ENCODE measurements at places on chromosomes 3 and 15.

DNA sequence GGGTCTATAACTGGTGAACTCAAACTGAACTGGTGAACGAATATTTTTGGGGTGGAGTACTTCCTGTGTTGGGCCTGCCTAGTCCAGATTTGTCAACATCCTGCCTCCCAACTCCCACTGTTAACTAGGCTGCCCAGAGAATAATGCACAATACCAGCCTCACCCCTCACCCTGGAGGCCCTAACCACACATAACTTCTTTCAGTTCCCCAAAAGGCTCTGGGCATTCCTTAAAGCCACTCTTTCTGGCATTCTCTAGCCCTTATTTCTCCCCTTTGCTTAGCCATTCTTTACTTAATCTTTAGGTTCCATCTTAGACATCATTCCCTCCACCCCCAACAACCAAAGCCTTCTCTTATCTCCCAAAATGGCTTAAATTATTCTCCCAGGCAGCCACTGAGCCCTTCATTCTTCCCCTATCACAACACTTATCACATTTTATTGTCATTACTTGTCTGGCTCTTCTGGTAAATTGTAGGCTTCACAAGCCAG, 9.1 kb upstream of the SEC11A start:
- no peak for DNase-seq

DNA sequence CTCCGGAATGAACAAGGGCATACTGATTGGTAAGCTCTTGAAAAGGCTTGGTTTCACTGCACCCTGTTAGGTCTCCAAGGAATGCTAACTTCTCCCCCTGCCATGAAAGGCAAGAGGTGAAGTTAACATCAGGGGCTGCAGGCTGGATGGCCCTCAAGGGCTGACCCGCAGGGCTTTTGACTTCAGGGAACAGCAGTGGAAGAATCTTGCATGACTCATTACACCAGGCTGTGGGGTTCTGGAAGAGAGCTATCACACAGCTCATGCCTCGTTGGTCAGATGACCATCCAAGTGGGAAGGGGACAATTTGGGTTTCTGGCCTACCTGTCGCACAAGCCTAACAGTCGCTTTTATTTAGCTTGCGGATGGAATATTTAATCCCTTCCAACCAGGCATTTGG, 23.6 kb upstream of the ATG7 start:
- no peak for DNase-seq

GRCh38 chr3:181824961-181825360, 113.2 kb downstream of the SOX2 start:
- no peak for DNase-seq

- no peak for DNase-seq
These were observed 4.3 kb downstream of the FYCO1 start for GRCh38 chr3:45991341-45991740.

GRCh38 chr3:46105306-46105919, 78.1 kb upstream of the XCR1 start:
- DNase-seq, result no peak

DNA sequence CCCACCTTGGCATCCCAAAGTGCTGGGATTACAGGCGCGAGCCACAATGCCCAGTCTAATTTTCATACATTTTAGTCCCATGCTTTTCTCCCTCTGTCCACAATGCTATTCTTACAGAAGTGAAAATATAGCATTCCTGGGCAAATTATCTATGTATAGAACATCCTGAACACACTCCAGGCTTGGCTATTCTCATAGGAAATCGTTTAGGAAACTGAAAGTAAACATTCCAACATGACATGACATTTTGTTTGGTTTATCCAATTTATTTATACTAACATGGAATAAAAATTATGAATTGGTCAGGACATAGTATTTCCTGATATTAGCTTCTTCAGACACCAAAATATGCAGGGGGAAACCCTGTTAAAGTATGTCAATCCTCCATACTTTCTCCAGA, 52.6 kb downstream of the SYNM start:
- DNase-seq, result no peak

DNA sequence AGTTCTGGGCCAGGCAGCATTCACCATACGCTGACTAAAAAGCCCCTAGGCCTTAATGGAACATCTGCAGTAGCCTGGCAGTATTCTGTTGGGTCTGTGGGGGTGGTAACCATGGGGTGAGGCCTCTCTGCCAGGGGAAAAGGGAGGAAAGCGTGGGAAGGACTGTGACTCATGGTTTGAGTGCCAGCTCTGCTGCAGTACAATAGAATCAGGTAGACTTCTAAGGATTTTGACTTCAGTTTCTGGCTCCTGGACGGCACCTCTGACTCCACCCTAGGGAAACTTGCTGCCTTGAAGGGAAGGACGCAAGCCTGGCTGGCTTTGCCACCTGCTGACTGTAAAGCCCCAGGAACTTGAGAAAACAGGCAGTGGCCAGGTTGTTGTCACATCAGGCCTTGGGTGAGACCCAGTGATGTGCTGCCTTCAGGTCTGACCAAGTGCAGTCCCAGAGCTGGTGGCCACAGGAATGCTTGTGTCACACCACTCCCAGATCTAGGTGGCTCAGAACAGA, 148.6 kb downstream of the SUCNR1 start:
- DNase-seq, result no peak

- peak; percentile 8 for DNase-seq
These were observed 83.0 kb downstream of the CRYGS start for GRCh38 chr3:186461141-186461540.

DNA sequence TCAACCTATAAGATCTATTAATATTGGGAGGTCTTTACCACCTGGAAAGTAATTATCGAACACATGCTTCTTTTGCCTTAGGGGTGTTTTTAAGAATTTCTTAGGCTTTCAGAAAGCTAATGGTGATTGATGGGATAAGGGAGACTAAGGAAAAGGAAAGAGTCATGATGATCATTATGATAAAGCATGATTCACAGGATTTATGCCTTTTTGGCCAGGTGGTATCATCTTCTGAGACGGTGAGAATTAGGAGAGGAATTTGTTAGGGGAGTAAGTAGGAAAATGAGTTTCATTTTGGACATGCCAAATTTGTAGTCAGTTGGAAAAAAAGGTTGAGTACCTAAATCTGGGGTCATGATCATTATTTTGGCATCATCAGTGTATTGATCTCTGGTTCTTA, 8.9 kb downstream of the ARMC8 start:
- DNase-seq, result no peak

- DNase-seq, result no peak
These were observed 11.6 kb upstream of the EPB42 start for GRCh38 chr15:43232289-43232874.

Measured in BJ (cell line).